Pons (tissue), 1 donor: ENCODE measurements at places on chromosomes 1 and 21.

- DNase-seq = no peak
Measured at GRCh38 chr1:44675186-44675585, 672 bp downstream of the ARMH1 start.

GRCh38 chr1:212133319-212133718 is 97.8 kb downstream of the DTL start:
- DNase-seq = no peak

DNA sequence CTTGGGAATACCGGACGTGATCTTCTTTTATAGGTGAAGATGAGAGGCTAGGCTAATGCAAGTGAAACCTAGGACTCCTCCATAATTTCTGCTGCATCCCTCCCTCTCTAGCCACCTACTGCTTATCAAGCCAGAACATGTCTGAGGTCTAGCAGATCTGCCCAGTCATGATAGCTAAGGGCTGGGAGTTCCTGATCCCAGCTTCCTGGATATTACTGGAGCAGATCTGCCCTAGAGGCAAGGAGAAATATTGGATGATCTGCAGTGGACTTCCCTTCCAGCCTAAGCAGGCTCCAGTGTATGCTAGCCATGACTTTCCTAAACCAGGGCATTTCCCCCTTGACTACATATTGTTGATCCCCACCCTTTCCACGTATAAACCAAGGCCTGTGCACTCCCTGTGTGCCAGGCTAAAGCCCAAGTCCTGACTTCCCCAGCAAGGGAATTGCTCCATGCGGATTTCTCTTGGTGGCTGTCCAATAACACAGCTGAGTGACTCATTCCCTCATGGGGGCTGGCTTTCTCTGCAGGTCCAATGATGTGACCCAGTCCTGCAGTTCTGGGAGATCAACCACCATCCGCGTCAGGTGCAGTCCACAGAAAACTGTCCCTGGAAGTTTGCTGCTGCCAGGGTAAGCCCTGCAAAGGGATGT is 15.5 kb upstream of the SARS1 start:
- DNase-seq = no peak

GRCh38 chr1:179021873-179022272 is 3.8 kb upstream of the FAM20B start:
- DNase-seq = peak; percentile 83

DNA sequence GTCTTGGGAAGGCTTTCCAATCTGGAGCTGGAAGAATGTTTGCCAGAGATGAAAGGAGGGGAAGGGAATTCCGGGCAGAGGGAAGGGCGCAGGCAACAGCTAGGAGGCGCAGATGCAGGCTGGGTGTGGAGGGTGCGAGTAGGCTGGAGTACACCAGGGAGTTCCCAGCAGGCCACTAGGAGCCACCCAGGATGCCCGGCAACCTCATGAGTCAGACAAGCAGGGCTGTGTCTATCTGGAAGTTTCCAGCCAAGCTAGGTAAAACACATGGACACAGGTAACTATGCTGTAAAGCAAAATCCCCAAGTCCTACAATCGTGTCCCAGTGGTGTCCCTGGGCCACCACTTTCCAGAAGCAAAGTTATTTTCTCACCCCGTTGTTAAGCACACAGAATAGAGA is 990 bp upstream of the NBL1 start:
- DNase-seq = no peak

GRCh38 chr1:29786791-29787732 is 550.7 kb downstream of the PTPRU start:
- no peak for DNase-seq

DNA sequence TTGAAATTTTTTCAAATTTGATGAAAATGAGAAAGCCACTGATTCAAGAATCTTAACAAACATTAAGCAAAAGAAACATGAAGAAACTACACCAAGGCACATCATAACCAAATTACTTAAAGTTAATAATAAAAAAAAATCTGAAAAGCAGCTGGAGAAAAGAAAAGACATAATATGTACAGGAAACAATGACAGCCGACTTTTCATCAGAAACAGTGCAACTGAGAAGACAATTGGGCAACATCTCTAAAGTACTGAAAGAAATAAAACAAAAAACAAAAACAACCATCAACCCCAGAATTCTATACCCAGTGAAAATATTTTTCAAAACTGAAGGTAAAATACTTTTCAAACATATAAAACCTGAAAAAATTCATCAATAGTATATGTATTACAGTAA is 73.8 kb upstream of the DMRTA2 start:
- DNase-seq = no peak

DNA sequence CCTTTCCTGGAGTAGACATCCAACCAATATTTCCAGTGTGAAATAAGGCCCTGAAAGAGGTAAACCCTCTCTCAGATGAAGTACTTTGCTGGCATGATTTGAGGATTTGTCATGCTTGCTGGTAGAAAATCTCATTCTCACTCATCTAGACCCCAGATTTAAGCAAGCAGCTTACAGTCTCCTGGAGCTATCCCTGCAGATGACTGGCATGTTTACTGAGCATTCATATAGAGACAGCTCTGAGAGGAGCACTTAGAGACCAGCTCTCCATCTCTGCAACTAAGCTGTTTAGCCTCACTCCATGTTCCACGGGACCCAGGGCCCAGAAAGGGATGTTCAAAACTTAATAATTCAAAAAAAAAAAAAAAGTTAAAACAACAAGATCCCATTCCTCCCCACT is 34.2 kb downstream of the GPR161 start:
- no peak for DNase-seq

- no peak for DNase-seq
Measured at GRCh38 chr21:45548711-45549491, 6.7 kb upstream of the SLC19A1 start.

- DNase-seq = no peak
Measured at GRCh38 chr1:229104654-229105053, 166.3 kb upstream of the RAB4A start.

DNA sequence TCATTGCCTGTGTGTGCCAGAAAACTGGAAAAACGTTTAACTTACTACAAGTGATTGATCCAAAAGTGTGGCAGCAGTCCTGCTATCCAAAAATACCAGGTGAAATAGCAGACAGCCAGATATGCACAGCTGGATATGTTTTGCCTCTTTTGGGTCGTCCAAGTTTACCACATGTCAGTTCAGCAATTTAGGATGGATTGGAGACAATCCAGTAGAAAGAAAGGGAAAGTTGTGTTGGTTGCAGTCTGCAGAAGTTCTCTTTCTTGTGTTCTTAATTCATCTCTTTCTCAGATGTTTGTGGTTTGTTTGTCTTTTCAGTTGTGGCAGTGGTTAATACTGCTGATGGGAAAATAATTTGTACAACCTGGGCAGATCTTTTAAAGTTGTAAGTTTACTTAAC is 645.0 kb downstream of the PTPRC start:
- no peak for DNase-seq

DNA sequence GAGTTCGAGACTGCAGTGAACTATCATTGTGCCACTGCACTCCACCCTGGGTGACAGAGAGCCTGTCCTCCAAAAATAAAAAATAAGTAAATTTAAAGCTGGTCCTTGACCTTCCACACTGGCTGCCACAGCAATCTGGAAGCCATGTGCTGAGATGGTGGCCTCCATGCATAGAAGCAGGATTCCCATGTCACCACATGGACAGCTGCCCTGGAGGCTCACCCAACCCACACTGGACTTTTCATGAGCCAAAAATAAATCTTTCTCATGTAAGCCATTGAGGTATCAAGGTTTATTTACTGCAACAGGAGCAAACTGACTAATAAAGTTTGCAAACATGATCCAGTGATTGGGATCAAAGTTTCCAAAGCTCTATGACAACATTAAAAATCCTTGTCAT is 88.5 kb downstream of the SETD4 start:
- no peak for DNase-seq

GRCh38 chr1:119409731-119410130 is 5.2 kb upstream of the HSD3B2 start:
- DNase-seq = no peak

- peak; percentile 39 for DNase-seq
Measured at GRCh38 chr1:9101510-9102146, 27.3 kb downstream of the GPR157 start.

GRCh38 chr1:153638261-153638660 is 4.4 kb downstream of the CHTOP start:
- DNase-seq = no peak
